ENCODE measurements at places on chromosomes 12 and 14.
A peak's percentile ranks its signal among the peaks of the same experiment; 100 is the strongest.

DNA sequence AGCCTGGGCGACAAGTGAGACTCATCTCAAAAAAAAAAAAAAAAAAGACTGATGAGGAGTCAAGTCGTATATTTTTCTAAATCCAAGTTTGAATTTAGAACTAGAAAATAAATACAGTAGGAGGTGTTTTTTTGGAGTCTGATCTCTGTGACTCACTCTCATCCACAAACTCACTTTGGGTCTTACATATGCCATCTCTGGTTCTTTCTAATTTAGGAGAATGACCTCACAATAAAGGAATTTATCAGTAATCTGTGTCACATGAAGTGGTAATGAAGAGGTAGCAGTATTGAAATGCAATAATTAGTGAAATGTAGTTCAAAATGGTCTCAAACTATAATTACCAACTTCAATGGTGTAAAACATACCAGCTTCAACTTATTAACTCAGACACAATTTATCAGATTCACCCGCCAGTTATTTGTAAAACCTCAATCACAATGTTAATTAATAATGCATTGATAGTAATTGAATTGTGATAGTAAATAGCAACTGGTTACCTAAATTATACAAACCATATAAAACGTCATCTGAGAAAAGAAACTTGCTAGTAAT, 4.4 kb upstream of the CFL2 start:
- no peak for DNase-seq

GRCh38 chr12:29398495-29398894, 17.5 kb upstream of the ERGIC2 start:
- no peak for DNase-seq

- DNase-seq, result no peak
Observed at GRCh38 chr12:8081251-8081920, 688 bp upstream of the NECAP1 start.

DNA sequence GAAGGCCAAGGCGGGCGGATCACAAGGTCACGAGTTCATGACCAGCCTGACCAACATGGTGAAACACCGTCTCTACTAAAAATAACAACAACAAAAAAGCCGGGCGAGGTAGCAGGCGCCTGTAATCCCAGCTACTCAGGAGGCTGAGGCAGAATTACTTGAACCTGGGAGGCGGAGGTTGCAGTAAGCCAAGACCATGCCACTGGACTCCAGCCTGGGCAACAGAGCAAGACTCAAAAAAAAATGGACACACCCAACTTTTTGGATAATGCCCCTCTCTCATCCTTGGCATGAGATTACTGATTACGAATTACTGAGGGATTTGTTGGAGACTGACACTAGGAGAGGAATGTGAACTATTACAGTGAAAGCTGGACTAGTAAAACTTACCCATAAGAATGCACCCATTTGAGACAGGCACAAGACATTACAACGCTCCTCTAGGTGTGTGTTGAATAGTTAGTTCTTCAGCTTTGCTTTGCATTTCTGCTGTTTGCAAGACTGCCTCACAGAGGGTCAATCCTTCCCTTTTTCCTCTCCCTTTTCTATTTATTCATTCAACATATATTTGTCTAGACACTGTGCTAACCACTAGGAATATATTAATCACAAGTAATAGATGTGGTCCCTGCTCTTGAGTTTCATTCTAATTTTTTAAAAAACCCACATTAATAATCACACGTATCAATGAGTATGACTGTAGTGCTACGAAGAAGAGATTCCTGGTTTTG, 46.0 kb upstream of the OR5AU1 start:
- no peak for DNase-seq

GRCh38 chr12:15697201-15697600, 92.0 kb downstream of the EPS8 start:
- DNase-seq, result no peak

GRCh38 chr14:58607131-58607951, 30.4 kb upstream of the DACT1 start:
- no peak for DNase-seq

- no peak for DNase-seq
Observed at GRCh38 chr12:88579161-88579517, 1.1 kb downstream of the KITLG start.

GRCh38 chr12:120367924-120368788, 808 bp downstream of the MSI1 start:
- no peak for DNase-seq

GRCh38 chr12:107650977-107651376, 34.6 kb upstream of the PWP1 start:
- DNase-seq, result no peak

DNA sequence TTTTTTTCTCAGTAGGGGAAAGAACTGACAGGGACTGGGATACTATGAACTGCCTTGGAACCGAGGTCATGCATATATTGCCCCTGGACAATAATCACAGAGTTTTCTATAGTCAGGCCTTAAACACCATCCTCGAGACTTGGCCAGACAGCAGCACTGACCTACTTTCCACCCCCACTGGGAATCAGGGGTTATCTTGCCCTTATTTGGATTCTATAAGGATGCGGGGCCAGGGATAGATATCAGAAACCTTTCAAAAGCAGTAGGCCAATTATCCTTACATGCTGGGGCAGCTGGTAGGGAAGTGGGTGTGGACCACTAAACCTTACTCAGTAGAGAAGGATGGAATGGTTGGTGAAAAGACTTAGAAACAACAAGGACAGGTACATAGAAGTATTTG, 2.0 kb downstream of the ZNF219 start:
- DNase-seq, result no peak

DNA sequence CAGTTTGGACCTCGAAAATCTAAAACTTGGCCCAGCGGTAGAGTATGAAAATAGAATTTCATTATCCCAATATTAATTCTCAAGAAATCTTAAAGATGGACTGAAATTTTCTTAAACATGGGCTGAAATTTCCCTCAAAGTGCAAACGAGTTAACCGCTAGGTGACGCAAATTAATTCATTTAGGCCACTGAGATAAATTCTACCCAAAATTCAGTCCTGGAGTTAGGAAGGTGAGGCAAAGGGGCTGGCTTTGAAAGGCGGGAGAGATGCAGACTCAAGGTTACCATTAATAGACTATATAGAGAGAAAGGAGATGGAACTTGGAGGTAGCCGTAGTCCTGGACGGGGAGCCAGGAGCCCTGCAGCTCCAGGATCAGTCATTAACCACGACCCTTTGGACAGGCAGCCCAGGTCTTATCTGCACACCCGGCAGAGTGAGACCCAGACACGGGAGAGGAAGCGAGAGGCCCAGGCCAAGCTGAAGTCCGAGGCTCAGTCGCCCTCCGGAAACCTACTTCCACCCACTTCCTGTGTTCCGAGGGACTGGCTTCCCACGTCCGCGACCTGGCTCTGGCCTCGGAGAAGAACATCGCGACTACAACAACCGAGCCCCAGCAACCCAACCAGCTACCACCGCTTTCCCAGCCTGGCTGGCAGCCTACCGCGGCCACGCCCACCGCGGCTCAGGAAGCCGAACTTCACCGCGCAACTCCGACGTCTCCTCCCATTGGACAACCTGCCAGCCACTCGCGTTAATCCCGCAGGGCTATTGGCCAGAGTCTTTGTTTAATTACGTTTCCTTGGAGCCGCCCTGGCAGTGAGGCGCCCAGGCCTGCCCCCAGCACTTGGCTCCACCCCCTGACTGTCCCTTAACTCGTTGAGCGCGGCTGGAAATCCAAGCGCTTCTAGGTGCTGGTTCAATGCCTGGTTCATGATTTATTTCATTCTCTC, at the start of gene EFCAB11:
EFCAB11 (minus strand) TSS at position 661 of the 952 bp plus-strand sequence; CDS start at position 591, 70 bp downstream.
- DNase-seq, result peak; percentile 95

Data from NT2/D1 (cell line).